ENCODE measurements at places on chromosomes 12 and 14.

DNA sequence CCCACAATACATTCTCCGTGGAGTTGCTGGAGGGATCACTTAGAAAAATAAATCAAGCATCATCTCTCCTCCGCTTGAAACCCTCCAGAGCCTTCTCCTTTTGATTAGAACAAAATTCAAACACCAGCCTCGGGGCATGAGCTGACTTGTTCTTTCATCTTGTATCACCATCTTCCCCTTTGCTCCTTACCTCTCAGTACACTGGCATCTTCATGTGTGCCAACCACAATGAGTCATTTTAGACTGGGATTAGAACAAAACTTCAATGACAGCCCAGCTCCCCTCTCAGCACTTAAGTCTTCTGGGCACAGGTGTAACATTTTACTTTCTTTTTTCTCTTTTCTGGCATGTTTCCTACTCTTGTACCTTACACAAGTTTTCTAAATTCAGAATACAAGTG is 1159.2 kb upstream of the TMEM132C start:
- DNase-seq = no peak

DNA sequence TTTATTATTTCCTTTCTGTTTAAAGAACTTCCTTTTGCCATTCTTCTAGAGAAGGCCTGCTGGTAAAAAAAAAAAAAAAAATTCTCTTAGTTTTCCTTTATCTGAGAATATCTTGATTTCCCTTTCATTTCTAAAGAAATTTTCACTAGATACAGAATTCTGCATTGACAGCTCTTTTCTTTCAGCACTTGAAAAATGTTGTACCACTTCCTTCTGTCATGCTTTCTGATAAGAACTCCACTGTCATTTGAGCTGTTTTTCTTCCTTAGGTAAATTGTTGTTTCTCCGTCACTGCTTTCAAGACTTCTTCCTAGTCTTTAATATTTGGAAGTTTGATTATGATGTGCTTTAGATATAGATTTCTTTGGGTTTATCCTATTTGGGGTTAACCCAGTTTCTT is 113.6 kb upstream of the BTG1 start:
- no peak for DNase-seq

GRCh38 chr12:125284087-125284486 is 218.9 kb downstream of the AACS start:
- DNase-seq = no peak

DNA sequence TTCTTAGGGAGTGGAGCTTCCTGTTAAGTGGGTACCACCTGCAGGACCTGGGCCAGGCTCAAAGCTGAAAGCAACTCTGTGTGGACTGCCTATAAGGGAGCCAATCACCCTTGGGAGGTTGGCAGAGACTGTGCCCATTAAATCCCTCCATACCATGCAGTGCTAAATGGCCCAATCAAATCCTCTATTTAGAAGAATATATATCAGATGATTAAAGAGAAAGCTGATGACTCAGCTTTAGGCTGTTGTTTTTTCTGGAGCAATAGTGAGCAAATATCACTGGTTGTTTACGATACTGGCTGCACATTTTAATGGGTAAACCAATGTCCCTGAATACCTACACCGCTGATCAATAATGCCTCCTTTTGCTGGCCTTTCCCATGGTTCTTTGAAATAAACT is 101.3 kb downstream of the TMX1 start:
- no peak for DNase-seq

- DNase-seq = no peak
Observed at GRCh38 chr12:58563621-58564020, 356.7 kb downstream of the LRIG3 start.

- DNase-seq = no peak
Observed at GRCh38 chr12:6391013-6391412, 7.1 kb downstream of the LTBR start.

DNA sequence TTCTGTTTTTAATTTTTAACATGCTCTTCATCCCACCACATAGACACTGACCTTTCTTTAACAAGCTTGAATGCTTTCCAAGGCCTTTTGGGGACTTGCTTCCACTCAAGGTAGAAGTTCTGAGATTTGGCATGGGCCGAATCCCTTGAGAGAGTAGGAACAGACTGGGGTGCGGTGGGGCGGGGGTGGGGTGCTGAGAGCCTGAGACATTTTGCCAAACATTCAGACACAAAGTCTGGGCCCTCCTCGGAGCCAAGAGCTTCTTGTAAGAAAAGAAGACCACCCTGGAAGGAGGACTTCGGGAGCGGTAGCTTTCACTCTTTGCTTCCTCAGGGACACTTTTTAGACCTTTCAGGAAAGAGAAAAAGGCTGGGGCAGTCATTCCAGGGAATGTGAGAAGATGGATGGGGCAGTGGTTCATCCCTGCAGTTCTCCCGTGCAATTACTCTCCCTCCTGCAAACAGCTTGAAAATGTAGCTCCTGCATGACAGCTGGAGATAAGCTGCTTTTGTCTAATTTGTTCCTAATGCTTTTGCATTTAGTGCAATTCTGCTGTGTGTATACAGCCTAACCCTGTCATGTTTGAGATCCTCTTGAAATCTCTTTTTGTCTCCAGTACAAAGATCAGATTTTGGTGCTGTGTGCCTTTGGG is 16.3 kb upstream of the MYO1H start:
- DNase-seq = no peak

DNA sequence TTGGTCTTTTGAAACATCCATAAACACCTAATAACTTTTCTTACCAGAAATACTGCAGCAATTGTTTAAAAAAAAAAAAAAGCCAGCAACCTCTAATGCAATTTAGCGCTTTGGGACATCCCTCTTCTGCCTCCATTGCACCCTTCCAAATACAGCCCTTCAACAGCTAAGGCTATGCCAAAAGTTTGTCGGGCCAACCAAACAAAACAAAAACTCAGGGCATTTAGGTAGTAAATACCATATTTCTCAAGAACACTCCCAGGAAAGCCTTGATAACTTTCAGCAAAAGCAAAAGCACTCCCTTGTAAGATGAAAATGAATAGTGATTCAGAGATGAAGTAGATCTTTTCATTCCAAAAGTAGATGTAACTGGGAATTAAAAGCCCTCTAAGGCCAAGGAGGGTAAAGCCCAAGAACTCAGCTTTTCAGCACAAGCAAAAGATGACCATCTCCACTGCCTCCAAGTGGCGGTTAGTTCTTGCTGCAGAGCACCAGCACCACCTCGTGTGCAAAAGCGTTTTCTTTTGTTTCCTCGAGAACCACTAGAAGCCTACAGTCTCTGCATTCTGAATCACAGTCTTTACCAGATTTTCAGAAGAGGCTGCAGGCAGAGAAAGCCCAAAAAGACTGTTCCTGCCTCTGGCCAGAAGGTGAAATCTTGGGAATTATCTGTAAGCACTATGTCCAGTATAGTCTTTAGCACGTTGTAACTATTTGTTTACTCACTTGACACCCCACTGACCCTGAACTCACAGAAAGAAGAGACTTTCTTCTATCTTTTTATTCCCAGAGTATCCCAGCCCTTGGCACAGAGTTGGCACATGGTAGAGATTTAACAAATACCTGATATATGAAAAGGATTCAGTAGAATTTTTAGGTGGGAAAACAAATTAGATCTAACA is 53.1 kb downstream of the SIX6 start:
- DNase-seq = peak; percentile 87

DNA sequence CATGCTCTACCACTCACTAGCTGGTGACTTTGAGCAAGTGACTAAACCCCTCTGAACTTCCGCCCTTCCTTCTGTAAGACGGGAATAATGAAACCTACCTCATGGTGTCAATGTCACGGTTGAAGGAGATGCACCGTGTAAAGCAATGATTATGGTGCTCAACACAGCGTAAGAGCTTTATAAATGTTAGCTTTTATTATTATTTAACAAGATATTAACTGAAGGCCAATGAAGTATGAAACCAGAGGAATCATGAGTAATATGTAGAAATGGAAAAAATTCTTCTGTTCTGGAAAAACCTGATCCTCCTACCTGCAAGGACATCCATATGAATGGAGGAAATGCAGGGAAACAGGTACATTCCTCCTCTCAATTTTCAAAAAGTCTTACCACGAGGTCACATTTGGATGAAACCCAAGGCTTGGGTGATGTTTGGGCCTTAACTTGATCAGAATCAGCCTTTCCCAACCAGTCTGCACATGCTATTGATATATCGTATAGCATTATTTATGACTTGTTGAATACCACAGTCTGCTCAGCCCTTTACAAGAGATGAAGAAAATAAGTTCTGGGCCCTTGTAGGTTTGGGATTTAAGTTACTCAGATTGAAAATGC is 166.8 kb upstream of the TBX3 start:
- DNase-seq = no peak

- DNase-seq = peak; percentile 87
Observed at GRCh38 chr12:3655328-3655900, 97.5 kb downstream of the CRACR2A start.

DNA sequence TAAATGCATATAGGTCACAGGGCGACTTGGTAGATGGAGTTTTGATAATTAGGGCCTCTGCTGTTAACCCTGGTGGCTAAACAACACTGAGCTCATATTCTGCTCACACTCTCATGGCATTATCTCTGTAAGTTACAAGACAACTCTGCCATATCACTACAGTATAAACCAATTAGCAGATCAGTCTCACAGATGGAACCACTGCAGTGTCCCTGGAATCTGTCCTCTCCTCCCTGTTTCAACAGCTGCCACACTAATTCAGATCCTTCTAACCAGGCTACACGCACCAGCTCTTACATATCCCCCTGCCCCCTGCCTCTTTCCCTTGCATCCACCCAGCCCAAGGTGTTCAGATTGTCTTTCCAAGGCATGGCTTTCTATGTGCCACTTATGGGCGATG is 161.0 kb upstream of the RMST start:
- no peak for DNase-seq

GRCh38 chr12:46370380-46370734 is 2.2 kb downstream of the SLC38A2 start:
- no peak for DNase-seq

DNA sequence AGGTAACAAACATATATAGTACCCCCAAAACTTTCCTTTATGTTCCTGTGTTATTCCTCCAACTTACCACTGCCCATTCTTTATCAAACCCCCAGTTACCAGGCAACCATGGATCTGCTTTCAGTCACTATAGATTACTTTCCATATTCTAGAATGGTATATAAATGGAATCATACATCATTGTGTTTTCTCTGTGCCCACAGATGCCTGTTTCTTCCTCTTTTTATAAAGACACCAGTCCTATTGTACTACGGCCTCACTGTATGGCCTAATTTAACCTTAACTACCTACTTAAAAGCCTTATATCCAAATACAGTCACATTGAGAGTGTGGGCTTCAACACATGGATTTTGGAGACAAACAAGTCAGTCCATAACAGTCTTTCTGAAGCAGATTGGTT is 2.6 kb downstream of the TAS2R14 start:
- no peak for DNase-seq

DNA sequence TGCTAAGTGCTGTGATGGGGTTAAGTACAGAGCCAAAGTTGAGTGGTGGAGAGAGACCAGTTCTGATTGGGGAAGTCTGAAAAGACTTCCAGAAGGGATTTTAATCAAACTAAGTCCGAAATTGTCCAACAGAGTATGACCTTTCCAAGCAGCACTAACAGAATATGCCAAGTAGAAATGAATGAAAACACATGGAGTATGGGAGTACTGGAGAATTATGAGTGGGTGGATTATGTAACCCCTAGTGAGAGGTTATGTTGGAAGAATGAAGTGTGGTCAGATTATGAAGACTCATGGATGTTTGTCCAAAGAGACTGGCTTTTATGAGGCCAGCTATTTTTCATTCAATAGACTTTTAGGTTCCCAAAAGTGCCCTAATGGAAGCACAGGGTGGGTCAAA is 94.0 kb upstream of the PLEKHA5 start:
- DNase-seq = no peak

DNA sequence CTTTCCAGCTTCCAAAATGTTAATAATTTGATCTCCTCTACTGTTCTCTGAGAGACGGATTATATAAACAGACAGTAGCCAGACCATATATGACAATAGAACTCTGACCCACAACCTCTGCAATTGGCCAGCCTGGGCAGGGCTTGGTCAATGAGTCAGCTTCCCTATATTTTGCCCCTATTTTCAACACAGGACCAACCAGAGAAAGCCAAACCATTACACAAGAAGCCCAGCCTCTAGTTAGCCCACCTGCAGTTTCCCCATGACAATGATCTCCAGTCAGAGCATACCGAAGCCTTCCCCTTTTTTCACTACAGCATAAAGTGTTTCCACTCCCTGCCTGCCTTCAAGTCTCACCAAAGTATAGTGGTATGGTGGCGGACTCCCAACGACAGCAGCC is 7.6 kb upstream of the EXD2 start:
- no peak for DNase-seq

DNA sequence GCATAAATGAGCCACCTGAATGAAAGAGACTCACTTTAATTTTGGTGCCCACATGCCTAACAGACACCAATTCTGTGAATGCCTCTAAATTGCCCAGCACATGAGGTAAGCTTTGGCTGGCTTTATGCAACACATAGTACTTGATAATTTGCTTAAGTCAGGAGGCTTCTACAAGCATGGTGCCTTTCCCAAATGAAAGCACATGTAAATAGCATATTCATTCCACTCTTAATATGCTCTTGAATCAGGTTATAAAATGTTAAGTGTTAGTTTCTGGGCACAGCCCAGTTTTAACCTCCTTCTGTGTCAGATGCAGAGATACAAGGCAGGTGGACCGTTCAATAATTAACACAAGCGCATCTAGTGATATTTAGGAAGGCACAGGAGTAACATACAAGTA is 15.6 kb downstream of the TMCC3 start:
- no peak for DNase-seq

GRCh38 chr14:20306079-20306423 is 300 bp upstream of the TTC5 start:
- DNase-seq = no peak

GRCh38 chr12:8078398-8078797 is 3.7 kb upstream of the NECAP1 start:
- DNase-seq = peak; percentile 80

DNA sequence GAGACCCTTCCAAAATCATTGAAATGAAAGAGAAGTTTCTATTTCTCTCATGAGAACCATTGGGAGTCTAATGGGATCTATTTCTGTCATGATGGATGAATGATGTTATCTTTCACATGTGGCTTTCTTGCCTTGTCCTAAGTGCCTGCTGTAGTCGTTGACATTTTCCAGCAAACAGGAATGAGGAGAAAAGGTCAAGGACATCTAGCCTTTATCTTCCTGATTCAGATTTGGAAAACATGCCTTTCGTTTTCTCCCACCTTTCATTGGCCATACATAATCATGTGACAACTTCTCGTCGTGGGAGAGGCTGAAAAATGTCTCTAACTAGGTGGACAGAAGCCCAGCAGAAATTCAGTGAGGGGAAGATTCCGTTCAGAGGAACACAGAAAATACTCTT is 94.5 kb downstream of the PCNX1 start:
- DNase-seq = no peak

GRCh38 chr12:4177262-4177661 is 96.3 kb upstream of the CCND2 start:
- DNase-seq = no peak
